ENCODE measurements at places on chromosomes 12 and 14. TPM values are rescaled to one million over a fixed set of nuclear protein-coding genes. Genes with fewer than 3 reads are reported as not detected.

DNA sequence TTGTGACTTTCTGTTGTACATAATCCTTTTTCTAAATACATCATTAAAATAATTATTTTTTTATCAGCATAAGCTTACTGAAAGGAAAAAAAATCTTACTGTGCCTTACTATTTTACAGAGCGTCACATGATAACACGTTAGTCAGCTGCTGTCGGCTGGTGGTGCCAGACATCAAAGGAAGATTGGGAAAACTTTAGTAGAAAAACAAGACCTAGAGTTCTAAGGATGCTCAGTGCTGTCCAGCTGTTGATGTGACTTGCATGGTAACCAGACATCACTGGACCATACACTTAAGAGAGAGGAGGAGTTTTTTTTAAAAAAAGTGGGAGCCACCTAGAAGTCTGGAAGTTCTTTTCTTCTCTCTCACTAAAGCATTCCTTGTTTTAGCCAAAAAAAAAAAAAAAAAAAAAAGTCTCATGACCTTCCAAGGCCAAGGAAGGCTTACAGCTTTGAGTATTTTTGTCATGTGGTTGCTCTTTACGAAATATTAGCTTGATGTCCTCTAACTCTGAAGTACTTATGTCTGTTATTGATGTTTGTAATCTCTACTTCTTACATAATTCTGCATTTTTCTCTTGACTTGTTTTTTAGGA is 4.5 kb downstream of the RASSF8 start:
- peak; percentile 38 for ATAC-seq
- H3K27me3 ChIP-seq: no peaks in the 10 kb centered on the region
- no peak overlapping the region for H3K4me3 ChIP-seq
- peak overlapping the region; percentile 29 for H3K27ac ChIP-seq

PRPF39 gene
- total RNA-seq: 24.9 TPM

SLC10A1 gene
- not detected for total RNA-seq

DNA sequence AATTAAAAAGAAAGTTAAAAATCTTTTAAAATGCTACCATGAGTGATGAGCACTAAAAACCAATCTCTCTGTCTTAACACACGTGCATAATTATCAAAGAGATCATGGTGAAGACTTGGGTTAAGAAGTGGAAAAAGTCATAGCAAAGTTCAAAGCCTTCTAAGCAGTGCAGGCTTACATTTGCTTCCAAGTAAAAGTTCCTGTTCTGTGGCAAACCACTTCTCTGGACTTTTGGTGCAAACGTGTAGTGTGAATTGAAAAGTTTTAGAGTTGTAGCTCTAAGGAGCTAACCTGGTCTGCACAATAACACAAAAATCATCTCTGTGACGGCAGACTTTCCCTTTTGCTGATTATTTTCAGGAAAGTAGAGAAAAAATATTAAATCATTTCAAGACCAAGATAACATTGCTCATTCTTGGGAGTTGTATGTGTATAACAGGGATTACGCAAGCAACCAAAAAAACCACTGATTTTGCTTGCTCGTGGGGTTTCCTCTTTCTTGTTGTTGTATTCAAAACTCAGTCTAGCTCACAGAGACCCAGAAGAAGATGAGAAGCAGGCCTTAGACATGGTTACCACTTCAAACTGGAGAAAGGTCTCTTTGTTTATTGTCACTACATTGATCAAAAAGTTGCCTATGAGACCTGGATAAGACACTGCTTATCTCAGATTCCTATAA is 2.3 kb upstream of the GLIPR1 start:
- no peak overlapping the region for H3K4me3 ChIP-seq
- H3K36me3 ChIP-seq: no peaks in the 10 kb centered on the region
- no peaks in the 10 kb centered on the region for H3K27me3 ChIP-seq
- no peak overlapping the region for H3K27ac ChIP-seq

- H3K36me3 ChIP-seq: no peaks in the 10 kb centered on the region
- no peak overlapping the region for H3K4me3 ChIP-seq
- H3K27me3 ChIP-seq: no peaks in the 10 kb centered on the region
- no peaks in the 10 kb centered on the region for H3K4me1 ChIP-seq
Observed at GRCh38 chr12:958588-959123, 9.2 kb upstream of the RAD52 start.

DNA sequence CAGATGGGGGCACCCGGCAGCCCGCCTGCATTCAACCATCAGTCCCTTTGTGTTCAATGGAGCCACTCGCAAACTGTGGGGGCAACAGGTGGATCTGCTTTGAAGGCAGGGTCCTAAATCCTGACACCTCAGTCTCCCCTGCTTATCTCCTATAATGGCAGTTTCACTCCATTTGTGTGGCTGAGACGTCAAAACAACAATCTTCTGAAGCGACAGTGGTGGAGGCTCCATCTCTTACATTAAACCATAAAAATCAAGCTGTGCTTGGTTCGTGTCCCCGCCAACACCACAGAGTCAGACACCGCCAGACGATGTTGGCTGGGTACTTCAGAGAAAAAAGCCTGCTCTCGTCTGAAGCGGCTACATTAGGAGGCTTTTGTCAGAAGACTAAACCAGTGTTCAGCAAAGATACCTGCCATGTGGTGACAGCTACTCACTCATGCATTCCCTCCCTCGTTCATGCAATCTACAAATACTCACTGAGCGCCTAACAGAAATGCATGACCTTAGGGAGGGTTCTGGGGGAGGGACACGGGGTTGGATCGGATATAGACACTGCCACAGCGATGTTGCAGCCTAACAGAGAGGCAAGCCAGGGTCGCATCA is 253.9 kb downstream of the FOXN3 start:
- no peak for ATAC-seq
- peaks cover 11% of the 10 kb centered on the region for H3K4me1 ChIP-seq
- no peak overlapping the region for H3K4me3 ChIP-seq

- H3K36me3 ChIP-seq: no peaks in the 10 kb centered on the region
- H3K4me1 ChIP-seq: peaks cover 1% of the 10 kb centered on the region
- no peak overlapping the region for H3K27ac ChIP-seq
- H3K4me3 ChIP-seq: no peak overlapping the region
Observed at GRCh38 chr12:45713078-45713477, 16.4 kb upstream of the ARID2 start.

Measured in gastroesophageal sphincter (tissue), 4 donors.